GM20000 (cell line): ENCODE measurements at places on chromosomes 1 and 21.

GRCh38 chr1:226274138-226274537 is 34.8 kb downstream of the LIN9 start:
- DNase-seq, result no peak

- no peak for DNase-seq
Measured at GRCh38 chr1:4101459-4102161, 201.5 kb upstream of the C1orf174 start.

- no peak for DNase-seq
Measured at GRCh38 chr1:203467550-203467921, 8.1 kb upstream of the PRELP start.

DNA sequence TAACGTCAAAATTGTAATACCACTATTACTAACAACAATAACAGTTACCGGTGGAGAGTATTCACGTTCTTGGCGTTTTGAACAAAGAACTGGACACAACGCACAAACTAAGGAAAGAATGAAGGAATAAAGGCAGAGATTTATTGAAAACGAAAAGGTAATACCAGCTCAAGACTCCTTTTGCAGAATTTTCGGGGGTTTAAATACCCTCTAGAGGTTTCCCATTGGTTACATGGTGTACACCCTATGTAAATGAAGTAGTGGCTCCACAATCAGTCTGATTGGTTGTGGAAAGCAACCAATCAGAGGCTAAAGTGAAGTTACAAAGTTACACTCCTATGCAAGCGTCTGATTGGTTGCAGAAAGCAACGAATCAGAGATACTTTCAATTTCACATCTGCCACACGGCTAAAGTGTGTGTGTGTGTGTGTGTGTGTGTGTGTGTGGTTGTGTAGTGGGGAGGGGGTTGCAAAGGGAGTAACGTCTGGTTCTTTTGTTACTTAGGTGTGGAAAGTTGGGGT is 1.1 kb upstream of the GTF2B start:
- DNase-seq, result no peak

GRCh38 chr1:94095112-94095637 is 25.8 kb downstream of the ABCA4 start:
- no peak for DNase-seq

DNA sequence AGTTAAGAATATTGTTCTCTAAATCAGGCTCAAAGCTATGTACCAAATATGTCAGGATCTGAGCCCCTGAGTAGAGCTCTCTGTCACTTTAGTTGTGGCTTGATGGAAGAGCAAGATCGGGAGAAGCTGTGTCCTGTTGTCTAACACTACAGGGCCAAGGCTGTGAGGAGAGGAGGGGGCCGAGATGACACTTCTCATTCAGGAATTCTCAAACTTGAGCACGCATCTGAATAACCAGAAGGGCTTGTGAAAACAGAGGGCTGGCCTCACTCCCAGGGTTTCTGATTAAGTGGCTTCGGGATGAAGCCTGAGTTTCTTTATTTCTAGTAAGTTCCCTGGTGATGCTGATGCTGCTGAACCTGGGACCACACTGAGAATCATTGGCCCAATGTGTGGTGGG is 209.2 kb upstream of the DAB1 start:
- no peak for DNase-seq

DNA sequence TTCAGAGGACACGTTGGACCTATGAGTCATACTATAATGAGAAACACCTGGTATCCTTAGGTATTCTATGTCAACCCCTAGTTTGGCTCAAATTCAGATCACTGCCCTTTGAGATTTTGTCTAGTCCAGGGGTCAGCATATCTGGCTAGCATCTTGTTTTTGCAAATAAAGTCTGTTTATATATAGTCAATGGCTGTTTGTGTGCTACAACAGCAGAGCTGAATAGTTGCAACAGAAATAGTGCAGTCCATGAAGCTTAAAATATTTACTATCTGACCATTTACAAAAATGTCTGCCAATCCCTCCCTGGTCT is 48.5 kb upstream of the EDEM3 start:
- no peak for DNase-seq

DNA sequence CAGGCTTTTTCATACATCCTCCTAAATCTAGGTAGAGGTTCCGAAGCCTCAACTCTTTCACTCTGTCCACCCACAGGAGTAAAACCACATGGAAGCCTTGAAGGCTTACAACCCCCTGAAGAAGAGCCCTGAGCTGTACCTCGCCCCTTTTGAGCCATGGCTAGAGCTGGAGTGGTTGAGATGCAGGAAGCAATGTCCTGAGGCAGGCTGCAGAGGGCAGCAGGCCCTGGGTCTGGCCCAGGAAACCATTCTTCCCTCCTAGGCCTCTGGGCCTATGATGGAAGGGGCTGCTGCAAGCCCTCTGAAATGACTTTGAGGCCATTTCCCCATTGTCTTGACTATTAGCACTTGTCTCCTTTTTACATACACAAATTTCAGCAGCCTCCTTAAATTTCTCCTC is 1503.0 kb downstream of the KCNT2 start:
- DNase-seq, result no peak

DNA sequence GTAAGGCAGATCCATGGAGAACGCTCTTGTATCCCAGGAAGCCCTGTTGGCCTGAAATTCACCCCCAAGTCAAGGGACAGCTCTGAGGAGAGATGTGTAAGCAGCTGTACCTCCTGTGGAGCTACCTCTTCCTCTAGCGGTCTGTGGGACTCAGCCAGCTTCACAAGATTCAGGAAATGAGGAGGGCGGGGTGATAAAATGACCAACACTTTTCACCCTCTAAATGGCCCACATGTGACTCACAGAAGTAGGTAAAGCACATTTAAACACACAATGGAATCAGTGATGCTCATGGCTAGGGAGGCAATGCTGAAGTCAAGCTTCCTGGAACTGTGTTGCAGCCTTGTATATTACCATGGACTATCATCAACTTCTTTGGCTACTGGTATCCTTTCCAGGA is at the start of gene SH2D1B:
SH2D1B (minus strand) TSS at position 135 of the 400 bp plus-strand sequence; CDS start at position 15, 120 bp downstream.
- no peak for DNase-seq

DNA sequence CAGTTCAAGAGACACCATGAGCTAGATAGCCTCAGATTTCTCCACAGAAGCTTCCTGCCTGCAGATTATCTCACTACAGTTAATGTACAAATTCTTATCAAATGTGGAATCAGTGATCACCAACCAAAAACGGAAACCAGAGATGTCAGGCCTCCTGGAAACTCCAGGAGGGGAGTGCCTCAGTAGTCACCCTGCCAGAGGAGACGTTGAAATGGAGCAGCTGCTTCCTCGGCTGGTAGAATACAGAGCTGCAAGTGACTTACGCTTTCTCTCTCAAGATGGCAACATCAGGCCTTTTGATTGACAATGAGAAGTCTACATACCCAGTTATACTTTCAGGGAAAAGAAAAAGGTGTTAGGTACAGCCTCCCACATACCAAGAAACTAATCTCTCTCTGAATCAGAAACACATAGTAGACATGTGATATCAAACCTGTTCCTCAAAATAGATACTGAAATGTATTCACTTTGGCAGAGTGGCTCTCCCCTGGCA is 52.2 kb downstream of the ACP6 start:
- DNase-seq, result no peak

- peak; percentile 86 for DNase-seq
Measured at GRCh38 chr1:37477198-37477931, 3.0 kb downstream of the ZC3H12A start.

GRCh38 chr1:3515272-3515671 is 60.8 kb downstream of the ARHGEF16 start:
- DNase-seq, result no peak

DNA sequence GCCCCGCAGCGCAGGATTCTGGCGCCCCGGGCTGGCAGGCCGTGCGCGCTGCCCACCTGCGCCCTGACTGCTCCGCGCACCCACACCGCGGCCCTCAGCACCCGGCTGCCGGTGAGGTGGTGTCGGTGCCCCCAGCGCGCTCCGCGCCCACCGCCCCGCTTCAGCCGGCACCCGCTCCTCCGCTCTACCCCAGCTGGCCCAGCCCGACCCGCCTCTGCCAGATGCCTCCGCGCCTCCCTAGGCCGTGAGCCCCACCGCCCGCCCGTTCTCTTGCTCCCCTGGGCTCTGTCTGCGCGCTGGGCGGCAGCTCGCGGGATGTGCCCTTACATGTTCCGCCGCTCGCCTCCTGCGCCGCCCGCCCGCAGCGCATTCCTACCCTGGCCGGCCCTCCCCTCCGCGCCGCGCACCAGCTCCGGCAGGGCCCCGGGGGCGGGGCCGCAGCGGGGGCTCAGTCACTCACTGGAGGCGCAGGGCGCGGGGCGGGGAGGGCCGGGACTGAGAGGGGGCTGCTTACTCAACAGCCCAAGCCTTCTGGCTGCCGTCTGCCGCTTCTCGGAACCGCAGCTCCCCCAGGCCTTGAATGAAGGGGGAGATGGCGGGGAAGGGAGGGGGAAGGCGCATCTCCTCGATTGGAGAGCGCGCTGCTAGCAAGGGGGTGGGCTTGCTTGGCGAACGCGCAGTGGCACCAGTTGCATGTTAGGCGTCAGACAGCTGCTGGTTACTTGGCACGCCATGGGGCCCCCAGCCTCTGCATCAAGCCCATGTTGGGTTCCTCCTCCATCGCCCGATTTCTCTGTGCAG is at the start of gene PHLDA3:
PHLDA3 (minus strand) TSS at position 345 of the 801 bp plus-strand sequence. CDS start 402 bp downstream, outside the sequence.
- peak; percentile 85 for DNase-seq

DNA sequence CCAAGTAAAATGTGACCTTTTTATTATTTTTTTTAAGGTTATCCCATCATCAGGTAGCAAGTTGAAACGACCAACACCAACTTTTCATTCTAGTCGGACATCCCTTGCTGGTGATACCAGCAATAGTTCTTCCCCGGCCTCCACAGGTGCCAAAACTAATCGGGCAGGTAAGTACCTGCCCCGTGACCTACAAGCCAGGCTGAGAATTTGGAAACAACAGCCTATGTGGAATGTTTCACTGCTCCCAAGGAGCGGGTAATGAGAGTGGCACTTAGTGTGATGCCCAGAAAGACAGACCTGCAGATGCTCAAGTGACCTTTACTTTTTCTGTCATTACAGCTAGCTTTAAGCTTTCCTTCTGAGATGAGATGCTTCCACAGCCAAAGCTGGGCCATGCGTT is 6.9 kb upstream of the BMP8A start:
- no peak for DNase-seq

GRCh38 chr1:91872000-91872399 is 14.0 kb downstream of the TGFBR3 start:
- DNase-seq, result no peak

DNA sequence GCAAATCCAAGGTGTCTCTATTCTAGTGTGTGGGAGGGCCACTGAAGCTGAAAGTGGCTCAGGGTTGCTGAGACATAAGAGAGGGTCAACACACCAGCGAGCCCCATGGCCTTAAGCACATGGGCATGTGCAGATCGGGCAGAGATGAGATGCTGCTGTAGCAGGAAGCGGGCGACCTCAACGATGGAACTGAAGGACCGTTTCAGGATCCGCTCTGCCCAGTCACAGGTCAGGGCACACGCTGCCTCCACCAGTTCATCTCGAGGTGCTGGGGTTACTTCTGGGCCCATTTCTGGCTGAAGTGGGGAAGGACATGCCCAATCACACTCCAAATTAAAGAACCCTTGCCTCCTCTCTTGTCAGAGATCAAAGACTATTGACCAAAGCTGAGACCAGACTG is 3.5 kb downstream of the RFX5 start:
- no peak for DNase-seq

- DNase-seq, result no peak
Measured at GRCh38 chr1:151992303-151993083, 1.2 kb downstream of the S100A10 start.

GRCh38 chr1:152388889-152389288 is 25.2 kb downstream of the CRNN start:
- DNase-seq, result no peak

- DNase-seq, result no peak
Measured at GRCh38 chr21:28770867-28771661, 221.6 kb downstream of the LTN1 start.

GRCh38 chr1:149888999-149889289 is 10.4 kb upstream of the BOLA1 start:
- no peak for DNase-seq

GRCh38 chr21:46017695-46018094 is 36.1 kb downstream of the COL6A1 start:
- DNase-seq, result no peak

DNA sequence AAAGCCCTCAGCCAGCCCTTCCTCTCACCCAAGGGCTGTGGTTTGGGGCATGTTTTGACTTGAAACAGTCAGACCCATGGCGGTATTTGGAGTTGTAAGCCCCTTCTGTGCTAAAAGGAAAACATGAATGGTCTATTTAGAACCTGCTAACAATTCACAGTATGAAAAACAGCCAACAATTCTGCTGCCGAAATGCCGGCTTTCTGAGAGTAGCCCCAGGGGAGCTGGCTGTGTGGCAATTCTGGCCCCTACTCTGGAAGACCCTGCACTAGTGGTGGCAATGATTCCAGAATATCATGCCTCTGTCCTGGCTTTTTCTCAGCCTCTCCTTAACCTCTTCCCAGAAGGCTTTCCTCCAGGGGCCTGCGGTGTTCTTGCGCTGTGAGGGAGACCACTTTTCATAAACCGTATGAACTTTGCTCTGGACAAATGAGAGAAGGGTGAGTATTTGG is 118.7 kb downstream of the EDEM3 start:
- DNase-seq, result no peak

DNA sequence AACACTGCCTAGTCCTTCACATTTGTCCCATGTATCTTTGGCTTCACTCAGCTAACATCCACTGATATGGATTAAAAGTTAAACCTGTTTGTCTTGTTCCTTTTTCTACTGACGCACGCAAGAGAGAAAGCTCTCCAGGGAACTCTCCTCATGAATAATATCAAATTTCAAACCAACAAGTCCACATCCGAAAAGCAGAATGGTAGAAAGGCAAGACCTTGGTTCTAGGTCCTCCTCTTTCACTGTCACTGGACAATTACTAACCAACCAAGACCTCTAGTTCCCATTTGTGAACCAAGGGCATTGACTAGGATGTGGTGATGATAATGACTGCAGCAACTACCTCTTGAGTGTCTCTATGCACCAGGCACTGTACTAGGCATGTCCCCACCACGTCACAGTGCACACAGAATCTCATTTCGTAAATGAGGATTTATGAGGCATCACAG is 8.4 kb downstream of the PLPP3 start:
- no peak for DNase-seq

DNA sequence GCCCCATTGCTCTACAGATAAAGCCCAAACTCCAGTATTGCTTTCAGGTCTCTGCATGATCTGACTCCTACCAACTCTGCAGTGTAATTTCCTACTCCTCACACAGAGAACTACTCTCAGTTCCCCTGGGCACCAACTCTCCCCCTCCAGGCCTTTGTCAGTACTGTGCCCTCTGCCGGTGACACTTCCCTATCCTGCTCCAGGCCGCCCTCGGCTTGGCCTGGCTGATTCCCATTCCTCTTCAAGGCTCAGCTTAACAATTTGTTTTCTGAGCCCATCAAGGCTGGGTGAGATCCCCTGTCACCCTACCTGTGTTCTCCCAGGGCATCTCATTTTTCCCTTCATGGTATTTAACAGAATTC is 2.6 kb downstream of the SLAMF8 start:
- DNase-seq, result peak; percentile 51

- DNase-seq, result peak; percentile 79
Measured at GRCh38 chr1:50976890-50977574, 7.0 kb downstream of the CDKN2C start.

- no peak for DNase-seq
Measured at GRCh38 chr1:206472454-206472853, 2.2 kb downstream of the IKBKE start.
